ENCODE measurements at places on chromosomes 13 and 19. TPM values are rescaled to one million over a fixed set of nuclear protein-coding genes. Genes with fewer than 3 reads are reported as not detected.

GRCh38 chr13:43285933-43286597 lies 262.7 kb downstream of the DNAJC15 start:
- no peak for DNase-seq

- no peak for DNase-seq
Measured at GRCh38 chr19:37929355-37929923, 22.4 kb downstream of the SIPA1L3 start.

Gene AMH
- 2.1 TPM for total RNA-seq

DNA sequence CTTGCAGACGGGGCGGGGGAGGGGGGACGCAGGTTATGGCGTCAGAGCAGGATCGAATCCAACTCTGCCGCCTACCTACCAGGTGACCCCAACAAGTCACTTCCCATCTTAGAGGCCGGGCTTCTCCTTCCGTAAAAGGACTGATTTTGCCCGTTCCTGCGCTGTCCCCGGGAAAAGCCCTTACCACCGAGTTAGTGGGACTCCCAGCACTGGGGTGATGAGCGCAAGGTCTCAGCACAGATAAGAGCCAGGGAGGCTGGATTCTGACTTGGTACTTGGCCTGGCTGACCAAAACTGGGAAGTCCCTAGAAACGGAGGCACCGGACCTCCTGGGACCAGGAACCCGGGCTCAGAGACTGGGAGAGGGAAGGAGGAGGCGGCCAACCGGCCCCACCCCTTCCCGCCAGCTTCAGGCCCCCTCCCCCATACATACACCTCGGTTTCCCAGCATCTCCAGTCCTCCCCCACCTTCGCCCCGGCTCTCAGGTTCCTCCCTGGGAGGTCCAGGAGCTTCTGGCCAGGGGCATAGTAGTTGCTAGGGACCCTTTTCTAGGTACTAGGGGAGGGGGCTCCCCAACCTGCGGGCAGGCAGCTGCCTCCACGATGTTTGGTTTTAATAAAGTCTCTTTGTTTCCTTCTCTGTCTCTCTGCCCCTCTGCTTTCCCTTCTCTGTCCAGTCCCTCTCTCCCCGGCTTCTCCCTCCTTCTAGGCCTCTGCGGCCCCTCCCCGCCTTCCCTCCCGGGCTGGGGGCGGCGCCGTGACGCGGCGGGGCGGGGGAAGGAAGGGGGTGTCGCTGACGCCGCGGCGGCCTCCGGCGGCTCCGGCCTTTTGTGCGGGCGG lies at the start of gene GRAMD1A:
Gene GRAMD1A (plus strand): TSS at position 826 of the 840 bp plus-strand sequence. CDS start 156 bp downstream, outside the sequence.
- peak; percentile 87 for DNase-seq

- no peak for DNase-seq
Measured at GRCh38 chr13:79386125-79386826, 19.8 kb downstream of the RBM26 start.

Gene ZNF577
- 47.5 TPM for total RNA-seq

DNA sequence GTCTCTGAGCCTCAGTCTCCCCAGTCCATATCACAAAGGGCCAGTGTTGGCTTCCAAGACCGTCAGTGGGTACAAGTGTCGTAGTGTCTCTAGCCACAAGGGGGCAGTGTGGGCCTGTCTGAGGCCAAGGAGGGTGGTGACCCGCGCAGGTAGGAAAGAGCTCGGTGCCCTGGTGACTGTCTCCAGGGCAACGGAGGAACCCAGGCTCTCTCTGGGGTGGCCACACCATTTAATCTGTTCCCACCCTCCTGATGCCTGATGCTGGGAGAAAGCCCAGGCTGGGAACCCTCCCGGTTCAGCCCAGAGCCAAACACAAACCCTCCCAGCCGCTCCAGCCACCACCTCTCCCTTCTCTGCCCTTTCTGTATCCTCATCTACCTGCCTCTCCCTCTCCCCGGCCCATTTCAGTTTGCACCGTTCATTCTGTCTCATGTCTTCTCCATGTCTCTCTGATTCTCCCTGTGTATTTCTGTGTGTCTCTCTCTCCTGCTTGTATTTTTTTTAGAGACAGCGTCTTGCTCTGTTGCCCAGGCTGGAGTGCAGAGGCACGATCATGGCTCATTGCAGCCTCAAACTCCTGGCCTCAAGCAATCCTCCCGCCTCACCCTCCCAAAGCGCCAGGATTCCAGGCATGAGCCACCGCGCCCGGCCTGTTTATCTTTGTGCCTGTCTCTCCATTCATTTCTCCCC lies 17.5 kb upstream of the MEIS3 start:
- DNase-seq: peak; percentile 90
